ENCODE measurements at places on chromosomes 7 and 10. TPM values are rescaled to one million over a fixed set of nuclear protein-coding genes. Genes with fewer than 3 reads are reported as not detected.

DNA sequence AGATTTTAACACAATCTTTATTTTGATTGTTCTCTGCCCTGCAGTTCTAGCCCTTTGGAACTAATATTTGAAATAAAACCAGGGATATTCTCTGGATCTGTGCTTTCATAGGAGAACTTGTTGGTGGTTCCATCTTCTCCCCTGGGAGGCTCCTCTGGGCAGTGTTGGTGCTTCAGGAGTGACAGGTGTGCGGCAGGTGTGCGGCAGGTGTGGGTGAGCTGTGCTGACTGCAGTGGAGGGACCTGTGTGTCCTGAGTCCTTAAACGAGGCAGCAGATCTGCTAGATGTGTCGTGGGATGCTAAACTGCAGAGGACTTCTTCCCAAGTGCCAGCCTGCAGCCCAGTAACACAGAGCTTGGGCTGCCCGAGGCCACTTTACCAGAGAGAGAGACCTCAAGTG, 98.4 kb downstream of the LYZL1 start:
- no peak for DNase-seq
- H3K27ac ChIP-seq = no peak overlapping the region
- no peaks in the 10 kb centered on the region for H3K27me3 ChIP-seq

AGMO gene
- 3.0 TPM for total RNA-seq

DNA sequence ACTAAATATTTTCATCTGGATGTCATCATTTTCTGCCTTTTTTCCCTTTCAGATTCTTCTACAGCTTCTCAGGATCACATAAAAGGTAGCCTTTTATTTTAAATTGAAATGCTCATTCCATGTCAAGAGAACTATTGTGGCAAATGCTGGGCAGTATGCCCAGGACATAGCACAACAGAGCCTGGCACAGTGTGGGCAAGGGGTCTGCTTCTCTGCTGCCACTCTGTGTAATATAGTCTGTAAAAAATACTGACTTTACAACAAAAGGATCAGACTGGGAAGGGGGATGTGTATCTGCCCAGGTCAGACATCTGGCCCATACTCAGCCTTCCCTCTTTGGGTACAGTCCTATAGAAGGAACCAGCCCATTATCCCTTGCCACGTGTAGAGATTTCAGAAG, 62.7 kb downstream of the CUZD1 start:
- no peaks in the 10 kb centered on the region for H3K27me3 ChIP-seq
- no peak overlapping the region for H3K27ac ChIP-seq
- no peak overlapping the region for H3K4me3 ChIP-seq
- H3K4me1 ChIP-seq = no peaks in the 10 kb centered on the region
- no peaks in the 10 kb centered on the region for H3K36me3 ChIP-seq

DNA sequence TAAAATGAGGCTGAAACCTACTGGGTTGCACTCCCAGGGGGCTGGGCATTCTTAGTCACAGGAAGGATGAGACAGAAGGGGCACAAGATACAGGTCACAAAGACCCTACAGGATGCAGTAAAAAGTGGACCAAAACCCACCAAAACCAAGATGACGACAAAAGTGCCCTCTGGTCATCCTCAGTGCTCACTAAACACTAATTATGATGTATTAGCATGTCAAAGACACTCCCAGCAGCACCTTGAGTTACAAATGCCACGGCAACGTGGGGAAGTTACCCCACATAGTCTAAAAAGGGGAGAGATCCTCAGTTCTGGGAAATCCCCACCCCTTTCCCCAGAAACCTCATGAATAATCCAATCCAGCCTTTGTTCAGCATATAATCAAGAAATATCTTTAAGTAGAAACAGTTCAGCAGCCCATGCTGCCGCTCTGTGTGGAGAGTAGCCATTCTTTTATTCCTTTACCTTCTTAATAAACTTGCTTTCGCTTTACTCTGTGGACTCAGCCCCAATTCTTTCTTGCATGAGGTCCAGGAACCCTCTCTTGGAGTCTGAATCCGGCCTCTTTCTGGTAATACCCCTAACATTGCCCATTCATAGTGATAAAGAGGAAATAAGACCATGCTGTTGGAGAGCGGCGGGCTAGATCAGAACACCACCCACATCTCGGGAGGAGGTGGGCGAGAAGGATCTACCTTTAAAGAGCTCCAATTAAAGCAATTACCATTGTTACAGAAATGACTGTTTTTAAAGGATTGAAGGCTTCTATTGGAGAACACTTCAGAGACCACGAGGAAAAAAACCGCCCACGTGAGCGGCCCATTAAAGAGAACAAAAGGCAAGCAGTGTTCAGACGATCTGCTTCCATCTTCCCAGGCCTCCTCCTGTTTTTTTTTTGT, 170.9 kb downstream of the USP6NL start:
- no peaks in the 10 kb centered on the region for H3K27me3 ChIP-seq
- no peak for DNase-seq
- H3K4me3 ChIP-seq = no peak overlapping the region
- no peaks in the 10 kb centered on the region for H3K36me3 ChIP-seq
- H3K4me1 ChIP-seq = no peaks in the 10 kb centered on the region
- no peak overlapping the region for H3K27ac ChIP-seq

- DNase-seq = no peak
- H3K27me3 ChIP-seq = no peaks in the 10 kb centered on the region
- H3K36me3 ChIP-seq = no peaks in the 10 kb centered on the region
- H3K4me1 ChIP-seq = no peaks in the 10 kb centered on the region
- H3K4me3 ChIP-seq = no peak overlapping the region
Observed at GRCh38 chr10:25725917-25726716, 207.9 kb upstream of the MYO3A start.

C10orf62 gene
- not detected for total RNA-seq

DNA sequence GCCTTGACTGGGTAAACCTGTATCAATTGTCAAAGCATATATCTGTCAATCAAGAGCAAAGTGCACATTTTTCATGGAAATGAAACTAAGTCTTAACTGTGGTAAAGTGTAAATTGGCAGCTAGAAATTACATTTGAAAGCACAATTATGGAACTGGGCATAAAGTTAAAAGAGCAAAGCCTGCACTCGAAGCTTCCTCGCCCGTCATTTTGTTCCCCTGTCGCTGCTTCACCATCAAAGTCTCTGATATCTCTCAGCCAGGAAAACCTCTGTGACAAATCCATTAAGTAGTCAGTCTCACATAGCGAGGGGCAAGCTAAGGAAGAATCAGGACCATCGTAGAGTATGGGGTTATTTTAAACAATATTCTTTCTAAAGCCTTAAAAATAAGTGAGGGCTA, 27.9 kb downstream of the PON1 start:
- no peaks in the 10 kb centered on the region for H3K36me3 ChIP-seq
- H3K27ac ChIP-seq = no peak overlapping the region
- DNase-seq = no peak

GRM3 gene
- not detected for total RNA-seq

GRCh38 chr10:6593241-6593671, 13.2 kb upstream of the PRKCQ start:
- no peak for DNase-seq
- no peaks in the 10 kb centered on the region for H3K4me1 ChIP-seq
- H3K27me3 ChIP-seq = no peaks in the 10 kb centered on the region
- H3K4me3 ChIP-seq = no peak overlapping the region
- H3K27ac ChIP-seq = no peak overlapping the region

CRYGN gene
- 0.35 TPM for total RNA-seq

- H3K27me3 ChIP-seq = no peaks in the 10 kb centered on the region
- H3K4me3 ChIP-seq = no peak overlapping the region
- DNase-seq = no peak
Observed at GRCh38 chr10:84668186-84668763, 339.9 kb downstream of the CCSER2 start.

DNA sequence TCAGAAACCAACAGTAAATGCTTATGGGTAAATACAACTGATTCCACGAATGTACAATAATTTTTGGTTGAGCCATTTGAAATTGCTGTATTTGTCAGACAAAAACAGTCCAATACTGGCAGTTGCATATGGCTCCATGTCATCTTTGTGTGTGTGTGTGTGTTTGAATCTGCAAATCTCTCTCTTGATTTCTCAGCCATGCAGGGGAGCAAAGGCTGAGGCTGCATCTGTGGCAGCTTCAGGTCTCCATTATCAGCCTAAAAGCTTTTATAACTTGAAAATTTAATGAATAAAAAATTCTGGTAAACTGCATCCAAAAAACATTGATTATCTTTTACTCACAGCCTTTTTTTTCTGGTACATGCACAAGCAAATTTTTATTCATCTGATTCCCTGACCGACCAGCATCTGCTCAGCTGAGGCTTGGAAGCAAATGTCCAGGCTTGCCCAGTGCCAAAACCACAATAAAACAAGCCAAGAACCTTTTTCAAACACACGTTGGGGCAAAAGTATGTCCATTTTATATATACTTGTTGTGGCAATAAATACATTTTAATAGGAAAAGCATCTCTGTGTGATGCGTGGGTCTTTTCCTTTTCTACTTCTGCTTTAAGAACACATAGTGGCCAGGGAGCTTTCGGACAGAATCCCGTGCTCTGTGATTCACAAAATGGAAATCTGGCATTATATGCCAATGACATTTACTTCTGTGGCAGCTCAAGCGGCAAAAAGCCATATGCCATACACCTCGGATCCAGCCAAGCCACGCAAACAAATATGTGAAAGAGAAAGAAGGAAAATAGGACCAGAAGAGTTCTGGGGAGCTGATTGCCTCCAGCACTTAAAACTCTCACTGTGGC, 275.6 kb upstream of the AOAH start:
- no peak for DNase-seq
- H3K36me3 ChIP-seq = no peaks in the 10 kb centered on the region
- no peaks in the 10 kb centered on the region for H3K27me3 ChIP-seq

TMEM273 gene
- 14.8 TPM for total RNA-seq
